ENCODE measurements at places on chromosomes 2 and 18.

- no peak for DNase-seq
Measured at GRCh38 chr2:71631411-71631931, 178.1 kb downstream of the DYSF start.

GRCh38 chr2:222861411-222862105 lies 722 bp downstream of the ACSL3 start:
- DNase-seq = peak; percentile 33

- no peak for DNase-seq
Measured at GRCh38 chr2:74953796-74954499, 4.5 kb upstream of the POLE4 start.

DNA sequence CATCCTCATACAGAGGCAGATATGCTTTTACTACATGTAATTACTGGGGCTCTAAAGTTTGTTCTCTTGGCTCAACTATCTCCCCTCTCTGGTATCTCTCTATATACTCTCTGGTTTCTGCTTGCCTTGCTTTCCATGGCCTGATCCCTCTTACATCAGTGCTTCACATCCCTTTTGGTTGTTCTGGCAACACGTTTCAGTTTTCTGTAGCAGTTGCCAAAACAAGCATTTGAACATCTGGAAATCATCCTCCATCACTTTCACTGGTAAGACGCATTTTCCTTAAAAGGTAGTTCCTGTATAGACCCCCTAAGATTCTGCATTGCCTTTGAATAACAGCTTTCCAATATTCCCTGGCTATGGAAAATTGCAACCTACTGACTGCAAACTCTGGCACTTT lies 25.9 kb downstream of the COL5A2 start:
- DNase-seq = no peak

DNA sequence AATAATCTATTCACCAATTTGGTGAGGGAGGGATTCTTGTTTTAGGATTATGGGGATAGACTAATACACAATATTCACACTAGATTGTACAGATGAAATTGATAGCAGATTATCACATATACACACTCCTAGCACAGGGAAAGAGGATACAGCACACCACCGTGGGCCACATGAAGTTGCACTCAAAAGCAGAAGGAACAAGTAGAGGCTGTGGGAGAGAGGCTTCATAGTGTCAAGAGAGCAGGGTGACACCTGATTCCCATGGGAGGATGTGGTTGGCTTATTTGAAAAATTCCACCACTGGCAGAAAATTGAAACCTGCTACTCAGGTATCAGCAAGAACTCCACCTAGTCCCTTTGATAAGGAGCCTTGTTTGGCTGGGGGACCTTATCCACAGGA lies 395.6 kb downstream of the SPAG16 start:
- no peak for DNase-seq

GRCh38 chr2:84697895-84698294 lies 181.6 kb downstream of the DNAH6 start:
- no peak for DNase-seq

DNA sequence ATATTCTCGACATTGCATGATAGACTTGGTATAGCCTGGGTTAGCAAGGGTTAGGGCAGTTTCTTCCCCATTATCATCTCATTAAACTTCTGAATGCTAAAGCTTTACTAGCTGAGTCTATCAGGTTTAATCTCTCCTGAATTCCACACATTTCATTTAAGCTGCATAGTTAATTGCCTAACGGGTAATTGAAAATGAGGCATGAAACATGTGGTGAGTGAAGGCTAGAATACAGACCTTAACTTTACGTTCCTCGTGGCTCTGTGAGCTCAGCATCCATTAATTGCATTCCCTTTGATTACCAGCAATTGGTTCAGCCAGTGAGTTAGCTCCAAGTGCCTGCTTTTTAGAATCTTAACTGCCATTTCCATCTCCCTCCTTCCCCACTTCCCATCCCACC lies 126.5 kb upstream of the MEX3C start:
- no peak for DNase-seq

GRCh38 chr18:8177330-8178016 lies 431.8 kb upstream of the RAB12 start:
- DNase-seq = no peak

Data from activated CD8-positive, alpha-beta memory T cell treated with anti-CD3 and anti-CD28 coated beads, Interleukin-2, amount 50 U/mL, for 4 hours (primary cell).